Fibroblast of the aortic adventitia (primary cell): ENCODE measurements at places on chromosomes 1 and 21. TPM values are rescaled to one million over a fixed set of nuclear protein-coding genes. Genes with fewer than 3 reads are reported as not detected.

PLA2G2A gene
- 0.27 TPM in 1 of 2 replicates, not detected in the other for total RNA-seq

S100A7A gene
- not detected in 2 replicates for total RNA-seq

KRTAP19-3 gene
- not detected in 2 replicates for total RNA-seq

CDK18 gene
- 0.27 and 1.6 TPM in 2 replicates for total RNA-seq

GTF2B gene
- 14.1 and 36.7 TPM in 2 replicates for total RNA-seq

RIMS3 gene
- 0.36 and 0.57 TPM in 2 replicates for total RNA-seq

CFAP141 gene
- total RNA-seq, result not detected in 2 replicates

SYCP1 gene
- not detected in 2 replicates for total RNA-seq

KCNJ9 gene
- 0.08 TPM in 1 of 2 replicates, not detected in the other for total RNA-seq

CD101 gene
- total RNA-seq, result 0.09 and 0.41 TPM in 2 replicates

RXRG gene
- total RNA-seq, result not detected in 2 replicates

DPYD gene
- total RNA-seq, result 81.9 and 183 TPM in 2 replicates

BROX gene
- total RNA-seq, result 67.5 and 101 TPM in 2 replicates

SPRR5 gene
- total RNA-seq, result not detected in 2 replicates

OR2M2 gene
- not detected in 2 replicates for total RNA-seq

BGLAP gene
- total RNA-seq, result 0.18 TPM in 1 of 2 replicates, not detected in the other

ASAP3 gene
- 46.9 and 65.3 TPM in 2 replicates for total RNA-seq

HEYL gene
- total RNA-seq, result not detected in 2 replicates

CLIC6 gene
- total RNA-seq, result 0.18 TPM in 1 of 2 replicates, not detected in the other

DCST1 gene
- total RNA-seq, result not detected in 2 replicates

IL20 gene
- total RNA-seq, result not detected in 2 replicates

KCNJ15 gene
- 0.36 TPM in 1 of 2 replicates, not detected in the other for total RNA-seq

CD1C gene
- total RNA-seq, result not detected in 2 replicates

FMO4 gene
- total RNA-seq, result 4.8 and 7.2 TPM in 2 replicates

TNFRSF1B gene
- total RNA-seq, result 7.3 and 10.7 TPM in 2 replicates

KRTAP7-1 gene
- not detected in 2 replicates for total RNA-seq

OR10Z1 gene
- not detected in 2 replicates for total RNA-seq

SLFNL1 gene
- total RNA-seq, result 0.09 and 0.57 TPM in 2 replicates

GSTM1 gene
- total RNA-seq, result 24.3 TPM in 1 of 2 replicates, not detected in the other

LAPTM5 gene
- total RNA-seq, result 0.16 and 0.18 TPM in 2 replicates

PRDM2 gene
- total RNA-seq, result 16.0 and 25.3 TPM in 2 replicates

ZFP69 gene
- total RNA-seq, result 1.7 and 3.4 TPM in 2 replicates

FCRL5 gene
- total RNA-seq, result not detected in 2 replicates

ALG14 gene
- total RNA-seq, result 1.2 and 2.4 TPM in 2 replicates

FYB2 gene
- not detected in 2 replicates for total RNA-seq
